Osteoblast (primary cell): ENCODE measurements at places on chromosomes 5 and 9. TPM values are rescaled to one million over a fixed set of nuclear protein-coding genes. Genes with fewer than 3 reads are reported as not detected.
A peak's percentile ranks its signal among the peaks of the same experiment; 100 is the strongest.

DNA sequence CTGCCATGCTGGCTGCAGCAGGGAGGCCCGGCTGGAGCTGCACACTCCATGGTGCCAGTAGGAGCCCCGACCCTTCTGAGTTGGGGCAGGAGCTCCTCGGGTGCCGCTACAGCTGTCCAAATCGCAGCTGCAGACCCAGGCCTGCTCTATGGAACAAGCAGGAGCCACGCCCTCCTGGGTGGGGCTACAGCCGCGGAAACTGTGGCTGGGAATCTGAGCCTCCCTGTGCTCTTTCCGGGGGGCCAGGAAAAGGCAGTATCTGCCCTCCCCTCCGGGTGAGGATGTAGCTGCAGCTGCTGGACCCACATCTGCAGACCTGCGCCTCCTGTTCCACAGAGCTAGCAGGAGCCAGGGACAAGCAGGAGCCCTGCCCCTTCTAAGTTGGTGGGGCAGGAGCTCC lies 278.9 kb upstream of the ACTBL2 start:
- DNase-seq = no peak
- H3K4me1 ChIP-seq = no peaks in the 10 kb centered on the region
- no peaks in the 10 kb centered on the region for H3K36me3 ChIP-seq

GRCh38 chr5:100644185-100644584 lies 109.0 kb downstream of the FAM174A start:
- H3K36me3 ChIP-seq = no peaks in the 10 kb centered on the region
- H3K27ac ChIP-seq = no peak overlapping the region
- no peak overlapping the region for H3K4me3 ChIP-seq
- no peaks in the 10 kb centered on the region for H3K4me1 ChIP-seq
- DNase-seq = no peak

GRCh38 chr9:111294691-111295451 lies 35.2 kb downstream of the OR2K2 start:
- no peak for DNase-seq
- no peak overlapping the region for H3K27ac ChIP-seq
- H3K36me3 ChIP-seq = no peaks in the 10 kb centered on the region
- H3K4me1 ChIP-seq = peaks cover 13% of the 10 kb centered on the region
- no peak overlapping the region for H3K4me3 ChIP-seq

- no peak overlapping the region for H3K4me3 ChIP-seq
- no peaks in the 10 kb centered on the region for H3K27me3 ChIP-seq
- DNase-seq = no peak
- no peaks in the 10 kb centered on the region for H3K36me3 ChIP-seq
- H3K27ac ChIP-seq = no peak overlapping the region
Measured at GRCh38 chr5:44294516-44294915, 94.7 kb downstream of the FGF10 start.

DNA sequence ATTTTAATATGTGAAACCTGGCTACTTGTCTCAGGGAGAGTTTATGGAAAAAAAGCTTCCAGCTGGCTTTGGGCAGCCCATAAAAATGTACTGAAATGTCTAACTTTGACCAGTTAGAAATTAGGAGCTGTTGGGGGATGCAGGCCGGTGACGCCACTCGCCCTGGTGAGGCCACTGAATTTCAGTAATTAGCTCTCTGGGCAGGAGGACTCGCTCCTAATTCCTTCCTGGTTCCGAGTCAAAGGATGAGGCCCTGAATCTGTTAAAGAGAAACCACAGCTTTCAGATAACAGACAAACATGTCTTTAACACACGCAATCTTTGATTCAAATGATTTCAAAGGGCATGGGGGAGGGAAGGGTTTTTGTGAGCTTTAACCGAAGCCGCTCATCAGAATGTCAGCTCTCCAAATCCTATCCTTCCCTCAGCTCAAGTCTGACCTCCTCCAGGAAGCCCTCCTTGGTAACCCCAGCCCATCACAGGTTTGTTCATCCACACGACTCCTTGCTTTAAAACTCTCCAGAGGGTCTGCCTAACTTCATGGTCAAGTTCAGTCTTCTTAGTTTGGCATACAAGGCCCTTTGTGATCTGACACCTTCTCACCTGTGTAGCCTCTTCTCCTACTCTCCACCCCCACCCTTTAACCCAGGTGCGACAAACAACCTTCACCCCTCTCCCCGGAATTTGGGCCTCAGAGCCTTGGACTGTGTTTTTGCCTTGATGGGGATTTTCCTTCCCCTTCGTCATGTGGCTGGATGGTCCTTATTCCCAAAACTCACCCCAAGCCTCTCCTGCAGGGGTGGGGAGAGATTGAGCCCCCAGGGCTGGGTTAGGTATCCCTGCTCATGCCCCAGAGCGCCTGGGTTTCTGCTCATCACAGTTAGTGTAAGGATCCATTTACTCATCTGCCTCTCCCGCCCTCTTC lies 13.6 kb upstream of the PHF19 start:
- H3K4me1 ChIP-seq = peaks cover 20% of the 10 kb centered on the region
- no peaks in the 10 kb centered on the region for H3K36me3 ChIP-seq
- H3K27ac ChIP-seq = no peak overlapping the region

GRCh38 chr5:179367491-179367890 lies 22.2 kb upstream of the ADAMTS2 start:
- no peaks in the 10 kb centered on the region for H3K27me3 ChIP-seq
- no peak overlapping the region for H3K4me3 ChIP-seq
- peaks cover 2% of the 10 kb centered on the region for H3K4me1 ChIP-seq

GRCh38 chr5:74143721-74144330 lies 496.7 kb downstream of the ENC1 start:
- no peak overlapping the region for H3K27ac ChIP-seq
- H3K27me3 ChIP-seq = no peaks in the 10 kb centered on the region
- H3K4me1 ChIP-seq = peaks cover 6% of the 10 kb centered on the region

- H3K27ac ChIP-seq = no peak overlapping the region
- no peak for DNase-seq
- no peaks in the 10 kb centered on the region for H3K27me3 ChIP-seq
- no peaks in the 10 kb centered on the region for H3K4me1 ChIP-seq
- H3K36me3 ChIP-seq = no peaks in the 10 kb centered on the region
Measured at GRCh38 chr5:17064241-17064640, 128.2 kb upstream of the MYO10 start.

GRCh38 chr5:140524003-140524402 lies 23.5 kb upstream of the EIF4EBP3 start:
- H3K27me3 ChIP-seq = no peaks in the 10 kb centered on the region
- H3K27ac ChIP-seq = no peak overlapping the region
- H3K4me1 ChIP-seq = no peaks in the 10 kb centered on the region
- no peak overlapping the region for H3K4me3 ChIP-seq
- peaks cover 47% of the 10 kb centered on the region for H3K36me3 ChIP-seq
- DNase-seq = no peak

DNA sequence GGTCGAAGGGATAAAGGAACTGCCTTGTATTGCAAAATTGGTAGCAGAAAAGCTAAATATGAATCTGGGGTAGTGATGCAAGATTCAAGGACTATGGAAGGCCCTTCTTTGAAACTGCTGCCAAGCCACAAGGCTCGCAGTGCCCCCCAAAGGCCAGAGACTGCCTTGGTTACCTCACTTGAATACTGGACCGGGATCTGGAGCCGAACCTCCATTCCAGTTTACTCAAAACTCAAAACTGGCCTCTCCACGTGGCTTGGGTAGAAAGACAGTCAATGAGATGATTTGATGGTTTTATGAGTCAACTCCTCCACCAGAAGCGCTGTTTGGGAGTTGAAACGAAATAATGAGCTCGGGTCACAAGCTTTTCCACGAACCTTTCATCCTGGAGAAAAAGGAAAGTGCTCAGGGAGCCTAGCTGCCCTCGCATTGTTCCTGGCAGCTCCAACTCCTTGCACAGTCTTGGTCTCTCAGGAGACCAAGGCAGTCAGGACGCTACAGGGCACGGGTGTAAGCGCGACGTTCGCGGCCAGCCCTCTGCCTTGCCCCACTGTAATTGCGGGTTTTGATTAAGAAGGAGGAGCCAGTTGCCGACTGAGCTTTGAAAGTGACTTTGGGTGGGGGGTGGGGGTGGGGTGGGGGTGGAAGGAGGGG lies 2.8 kb downstream of the ST8SIA4 start:
- peak; percentile 62 for DNase-seq
- H3K4me1 ChIP-seq = peaks cover 31% of the 10 kb centered on the region
- peak overlapping the region; percentile 59 for H3K27ac ChIP-seq
- H3K27me3 ChIP-seq = peaks cover 13% of the 10 kb centered on the region
- no peaks in the 10 kb centered on the region for H3K36me3 ChIP-seq

- H3K4me3 ChIP-seq = no peak overlapping the region
- no peak overlapping the region for H3K27ac ChIP-seq
- H3K4me1 ChIP-seq = no peaks in the 10 kb centered on the region
- H3K36me3 ChIP-seq = no peaks in the 10 kb centered on the region
- no peaks in the 10 kb centered on the region for H3K27me3 ChIP-seq
- peak; percentile 41 for DNase-seq
Measured at GRCh38 chr9:88923092-88923491, 68.2 kb upstream of the S1PR3 start.

GRCh38 chr9:35577486-35577885 lies 27.6 kb upstream of the TESK1 start:
- H3K4me1 ChIP-seq = peaks cover 4% of the 10 kb centered on the region
- no peaks in the 10 kb centered on the region for H3K27me3 ChIP-seq
- H3K36me3 ChIP-seq = no peaks in the 10 kb centered on the region
- H3K4me3 ChIP-seq = no peak overlapping the region

DNA sequence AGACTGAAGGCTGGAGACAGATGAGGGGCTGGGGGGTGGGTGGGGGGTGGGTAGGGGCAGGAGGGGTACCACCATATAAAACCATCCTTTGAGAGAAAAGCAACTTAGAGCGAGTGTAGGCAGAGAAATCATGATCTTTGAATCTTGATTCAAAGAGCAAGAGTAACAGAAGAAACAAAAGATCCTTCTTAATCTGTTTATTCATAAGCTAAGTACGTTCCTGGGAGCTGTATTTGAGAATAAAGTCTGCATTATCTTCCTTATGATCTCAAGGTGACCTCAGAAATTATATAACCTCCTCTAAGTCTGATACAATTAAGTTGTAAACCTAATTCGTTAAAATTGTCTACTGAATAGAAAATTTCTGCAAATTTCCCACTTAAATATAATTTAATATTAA lies 558.8 kb downstream of the NR2F1-AS1 start:
- no peak for DNase-seq
- no peaks in the 10 kb centered on the region for H3K36me3 ChIP-seq
- H3K4me3 ChIP-seq = no peak overlapping the region
- no peak overlapping the region for H3K27ac ChIP-seq

DNA sequence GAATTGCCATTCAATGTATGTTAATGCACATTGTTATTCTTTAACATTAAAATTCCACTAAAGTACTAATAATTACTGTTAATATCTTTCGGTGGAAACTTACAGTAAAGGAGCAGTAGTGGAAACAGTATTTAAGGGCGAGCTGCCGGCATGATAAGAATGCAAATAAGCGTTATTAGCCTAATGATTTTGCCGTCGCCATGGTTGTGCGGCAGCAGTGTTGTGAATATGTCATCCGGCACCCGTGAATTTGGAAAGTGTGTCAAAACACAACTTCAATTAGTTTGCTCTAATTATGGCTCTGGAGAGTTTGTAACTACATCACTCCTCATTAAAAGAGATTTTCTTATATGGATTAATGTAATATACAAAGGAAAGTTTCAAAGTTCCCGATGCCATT lies 81.4 kb downstream of the MVB12B start:
- no peak overlapping the region for H3K4me3 ChIP-seq
- DNase-seq = no peak
- H3K27ac ChIP-seq = no peak overlapping the region
- no peaks in the 10 kb centered on the region for H3K27me3 ChIP-seq

DNA sequence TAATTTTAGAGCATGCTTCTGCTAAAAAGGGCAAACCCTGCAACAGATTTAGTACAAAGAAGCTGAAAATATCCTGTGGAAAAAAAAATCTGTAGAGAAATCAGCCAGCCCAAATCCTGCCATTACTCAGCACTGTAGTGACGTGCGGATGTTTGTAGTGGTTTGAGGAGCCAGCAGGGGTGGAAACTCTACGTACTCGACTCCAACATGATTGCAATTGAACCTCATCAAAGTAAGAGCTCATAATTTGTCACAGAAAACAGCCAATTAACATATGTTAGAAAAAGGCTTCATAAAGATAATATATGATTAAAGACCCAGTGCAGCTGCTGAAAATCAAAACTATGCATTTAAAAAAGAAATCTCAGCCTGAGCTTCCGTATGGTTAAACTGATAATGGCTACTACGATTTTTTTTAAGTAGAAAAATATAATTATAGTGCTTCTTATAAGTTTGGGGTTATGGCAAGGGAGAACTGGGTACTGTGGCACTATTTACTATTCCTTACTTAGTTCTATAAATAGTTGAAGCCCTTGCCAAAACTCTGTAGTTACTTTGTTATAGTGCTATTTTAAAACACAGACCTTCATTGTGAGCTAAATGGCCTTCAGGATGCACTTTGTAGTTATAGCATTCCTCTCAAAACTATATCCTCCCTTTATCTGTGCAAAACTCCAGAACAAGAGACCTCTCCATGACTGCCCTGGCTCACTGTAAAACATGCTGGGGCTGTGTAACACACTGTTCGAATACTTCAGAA lies 49.4 kb downstream of the MEF2C start:
- peak overlapping the region; percentile 48 for H3K4me3 ChIP-seq
- DNase-seq = peak; percentile 78
- no peaks in the 10 kb centered on the region for H3K36me3 ChIP-seq

DNA sequence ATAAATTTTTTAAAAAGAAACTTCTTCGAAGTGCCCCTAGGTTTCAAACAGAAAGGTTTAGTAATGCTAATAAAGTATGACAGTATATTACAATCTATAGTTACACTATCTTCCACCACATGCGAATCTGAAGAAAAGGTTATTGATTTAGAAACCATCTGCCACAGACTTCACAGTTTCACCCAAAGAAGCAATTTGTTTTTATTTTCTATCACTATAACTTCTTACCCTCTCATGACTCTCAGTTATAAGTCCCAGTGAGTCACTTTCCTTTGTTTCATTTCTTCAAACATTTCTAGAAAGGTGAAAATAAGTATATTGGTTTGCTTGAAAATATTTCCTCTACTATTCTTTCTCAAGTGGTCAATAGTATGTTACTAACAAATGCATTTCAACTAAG lies 93.6 kb downstream of the MCTP1 start:
- H3K36me3 ChIP-seq = no peaks in the 10 kb centered on the region
- no peaks in the 10 kb centered on the region for H3K4me1 ChIP-seq
- no peak overlapping the region for H3K27ac ChIP-seq
- no peaks in the 10 kb centered on the region for H3K27me3 ChIP-seq

DNA sequence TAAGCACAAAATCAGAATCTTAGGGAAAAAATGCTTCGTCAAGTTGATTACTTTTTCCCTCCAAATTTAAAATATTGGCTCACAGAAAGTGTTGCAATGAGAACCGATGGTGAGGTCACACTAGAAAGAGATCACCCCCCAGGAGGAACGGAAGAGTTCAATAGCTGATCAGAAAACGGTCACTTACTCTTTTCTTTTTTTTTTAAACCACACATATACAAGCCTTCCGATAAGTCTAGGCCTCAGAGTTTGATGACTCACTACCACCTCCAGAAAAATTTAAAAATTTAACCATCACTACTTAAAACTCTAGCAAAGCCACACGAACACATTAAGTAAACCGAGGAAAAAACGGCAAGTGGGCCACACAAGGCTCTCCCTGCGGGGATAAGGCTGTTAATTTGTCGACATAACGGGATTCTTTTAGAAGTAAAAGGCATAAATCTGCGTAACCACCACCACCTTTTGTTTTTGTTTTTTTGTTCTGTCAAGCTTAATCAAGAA lies 1.2 kb downstream of the SURF4 start:
- H3K4me3 ChIP-seq = peak overlapping the region; percentile 96
- no peaks in the 10 kb centered on the region for H3K27me3 ChIP-seq
- peak; percentile 95 for DNase-seq
- H3K27ac ChIP-seq = peak overlapping the region; percentile 93
- peaks cover 34% of the 10 kb centered on the region for H3K36me3 ChIP-seq

Gene GCNT4
- 2.5 and 2.7 TPM in 2 replicates for total RNA-seq

Gene PCDHGA8
- 3.5 and 3.6 TPM in 2 replicates for total RNA-seq

Gene ACER2
- 1.5 and 2.2 TPM in 2 replicates for total RNA-seq

Gene AK6
- total RNA-seq = 13.6 and 19.9 TPM in 2 replicates

Gene PPP3R2
- not detected in 2 replicates for total RNA-seq

Gene LCN9
- total RNA-seq = not detected in 2 replicates
